Immature natural killer cell (primary cell): ENCODE measurements at places on chromosomes 6 and 20. TPM values are rescaled to one million over a fixed set of nuclear protein-coding genes. Genes with fewer than 3 reads are reported as not detected.

HDGFL1 gene
- polyA plus RNA-seq: not detected

ADGB gene
- not detected for polyA plus RNA-seq

DNA sequence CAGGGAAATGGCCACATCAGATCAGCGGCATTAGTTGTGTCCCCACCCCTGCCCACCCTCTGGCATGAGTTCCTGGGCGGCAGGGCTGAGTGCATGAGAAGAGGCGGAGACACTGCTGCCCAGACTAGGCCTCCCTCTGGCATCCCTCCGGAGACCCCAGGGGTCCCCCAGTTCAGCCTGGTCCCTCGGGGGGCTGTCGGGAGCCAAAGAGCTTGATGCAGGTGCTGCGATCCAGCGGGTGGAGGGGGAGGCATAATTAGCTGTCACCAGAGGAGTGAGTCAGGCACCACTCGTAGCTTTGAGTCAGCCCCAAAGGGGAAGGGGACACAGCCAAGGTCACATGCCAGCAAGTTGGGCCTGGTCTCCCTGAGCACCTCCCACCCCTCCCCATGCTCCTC is 34.5 kb downstream of the DLGAP4 start:
- H3K4me1 ChIP-seq: no peaks in the 10 kb centered on the region
- no peak overlapping the region for H3K4me3 ChIP-seq
- peaks cover 11% of the 10 kb centered on the region for H3K27me3 ChIP-seq
- DNase-seq: no peak
- H3K36me3 ChIP-seq: no peaks in the 10 kb centered on the region

GRCh38 chr6:32271429-32271828 is 47.6 kb upstream of the NOTCH4 start:
- peaks cover 15% of the 10 kb centered on the region for H3K4me1 ChIP-seq
- H3K36me3 ChIP-seq: no peaks in the 10 kb centered on the region
- H3K27ac ChIP-seq: no peak overlapping the region
- no peak for DNase-seq
- H3K4me3 ChIP-seq: no peak overlapping the region

- DNase-seq: no peak
- no peaks in the 10 kb centered on the region for H3K36me3 ChIP-seq
- H3K27me3 ChIP-seq: peaks cover 21% of the 10 kb centered on the region
- H3K27ac ChIP-seq: no peak overlapping the region
These were observed 148.3 kb upstream of the AFDN start for GRCh38 chr6:167678102-167679101.

GRCh38 chr6:72955666-72956065 is 269.6 kb downstream of the KHDC1L start:
- no peak overlapping the region for H3K27ac ChIP-seq
- no peak for DNase-seq
- H3K4me1 ChIP-seq: peaks cover 3% of the 10 kb centered on the region

DNA sequence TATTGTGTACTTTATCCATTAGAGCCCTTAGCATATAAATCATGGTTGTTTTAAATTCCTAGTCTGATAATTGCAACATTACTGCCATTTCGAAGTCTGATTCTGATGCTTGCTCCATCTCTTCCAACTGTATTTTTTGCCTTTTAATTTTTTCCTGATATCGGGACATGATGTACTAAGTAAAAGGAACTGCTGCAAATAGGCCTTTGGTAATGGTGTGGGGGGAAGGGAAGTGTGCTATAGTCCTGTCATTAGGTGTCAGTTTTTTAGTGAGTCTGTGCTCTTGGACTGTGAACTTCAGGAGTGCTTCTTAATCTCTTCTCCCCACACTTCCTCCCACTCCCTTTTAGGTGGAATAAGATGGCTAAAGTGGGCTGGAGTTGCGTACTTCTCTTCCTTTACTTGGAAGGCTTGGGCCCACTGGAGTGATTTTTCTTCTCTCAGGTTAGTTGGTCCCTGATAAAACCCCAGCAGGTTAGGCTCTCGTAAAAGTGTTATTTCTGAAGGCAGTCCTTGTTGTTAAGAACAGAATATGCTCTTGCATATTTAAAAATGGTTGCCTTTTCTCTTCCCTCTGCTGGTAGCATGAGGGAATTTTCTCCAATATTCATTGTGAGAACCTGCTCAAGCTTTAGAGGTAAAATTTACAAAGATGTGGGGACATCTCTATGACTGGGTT is 18.1 kb downstream of the STXBP5 start:
- no peak overlapping the region for H3K4me3 ChIP-seq
- no peak for DNase-seq
- peaks cover 9% of the 10 kb centered on the region for H3K36me3 ChIP-seq
- peaks cover 58% of the 10 kb centered on the region for H3K4me1 ChIP-seq
- no peak overlapping the region for H3K27ac ChIP-seq

- no peaks in the 10 kb centered on the region for H3K36me3 ChIP-seq
- H3K4me3 ChIP-seq: no peak overlapping the region
- no peaks in the 10 kb centered on the region for H3K4me1 ChIP-seq
- DNase-seq: no peak
- H3K27ac ChIP-seq: no peak overlapping the region
These were observed 102.5 kb downstream of the PAK5 start for GRCh38 chr20:9736373-9736772.

MUC21 gene
- not detected for polyA plus RNA-seq

DNA sequence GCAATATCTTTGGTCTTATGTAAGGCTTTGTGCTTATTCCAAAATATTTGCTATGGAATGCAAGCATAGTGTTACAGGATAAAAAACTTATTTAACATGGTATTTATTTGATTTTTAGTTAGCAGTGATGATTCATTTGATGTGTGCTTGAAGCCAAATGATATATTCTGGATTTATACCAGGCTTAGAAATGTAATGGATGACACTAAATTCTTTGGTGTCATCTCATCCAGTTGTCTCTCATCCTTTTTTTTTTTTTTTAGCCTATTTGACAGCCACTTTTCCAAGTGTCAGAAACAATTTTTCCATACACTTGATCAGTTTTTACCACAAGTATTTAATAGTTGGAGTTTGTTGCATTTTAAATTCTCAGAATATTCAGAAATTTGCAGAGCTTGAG is 515.3 kb downstream of the CDKAL1 start:
- no peak for DNase-seq
- H3K4me1 ChIP-seq: no peaks in the 10 kb centered on the region
- H3K27ac ChIP-seq: no peak overlapping the region
- H3K27me3 ChIP-seq: no peaks in the 10 kb centered on the region
- H3K36me3 ChIP-seq: no peaks in the 10 kb centered on the region

- peaks cover 1% of the 10 kb centered on the region for H3K27me3 ChIP-seq
- H3K4me1 ChIP-seq: peaks cover 100% of the 10 kb centered on the region
- H3K36me3 ChIP-seq: peaks cover 25% of the 10 kb centered on the region
- no peak overlapping the region for H3K4me3 ChIP-seq
- no peak for DNase-seq
These were observed 57.7 kb downstream of the NFATC2 start for GRCh38 chr20:51484831-51485230.

- no peaks in the 10 kb centered on the region for H3K36me3 ChIP-seq
- DNase-seq: no peak
- no peaks in the 10 kb centered on the region for H3K4me1 ChIP-seq
- H3K4me3 ChIP-seq: no peak overlapping the region
These were observed 8.4 kb upstream of the CST9 start for GRCh38 chr20:23614163-23614562.

GRCh38 chr6:136822046-136822375 is 381 bp upstream of the PEX7 start:
- peaks cover 11% of the 10 kb centered on the region for H3K4me1 ChIP-seq
- no peak for DNase-seq
- H3K4me3 ChIP-seq: peak overlapping the region; percentile 93
- peak overlapping the region; percentile 93 for H3K27ac ChIP-seq
- peaks cover 4% of the 10 kb centered on the region for H3K36me3 ChIP-seq

GRCh38 chr20:62564456-62565245 is 77.7 kb upstream of the SLCO4A1 start:
- H3K36me3 ChIP-seq: no peaks in the 10 kb centered on the region
- H3K27ac ChIP-seq: no peak overlapping the region
- peaks cover 5% of the 10 kb centered on the region for H3K4me1 ChIP-seq
- peaks cover 4% of the 10 kb centered on the region for H3K27me3 ChIP-seq

DNA sequence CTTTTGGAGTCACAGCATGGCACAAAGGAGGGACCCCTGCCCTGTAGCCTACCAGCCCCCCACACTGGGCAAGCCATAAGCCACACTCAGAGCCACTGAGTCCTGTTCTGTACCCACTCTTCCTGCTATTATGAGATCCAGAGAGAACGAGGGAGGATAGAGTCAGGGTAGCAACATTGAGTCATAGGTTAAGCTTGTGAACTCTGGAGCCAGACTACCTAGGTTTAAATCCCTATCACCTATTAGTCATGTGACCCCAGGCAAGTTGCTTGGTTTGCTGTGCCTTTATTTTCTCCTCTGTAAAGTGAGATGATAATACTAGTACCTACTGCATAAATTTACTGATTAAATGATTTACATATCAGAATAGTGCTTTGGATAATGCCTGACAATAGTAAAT is 540 bp downstream of the CNBD2 start:
- no peaks in the 10 kb centered on the region for H3K4me1 ChIP-seq
- no peak overlapping the region for H3K4me3 ChIP-seq
- no peak for DNase-seq
- H3K36me3 ChIP-seq: no peaks in the 10 kb centered on the region

DNA sequence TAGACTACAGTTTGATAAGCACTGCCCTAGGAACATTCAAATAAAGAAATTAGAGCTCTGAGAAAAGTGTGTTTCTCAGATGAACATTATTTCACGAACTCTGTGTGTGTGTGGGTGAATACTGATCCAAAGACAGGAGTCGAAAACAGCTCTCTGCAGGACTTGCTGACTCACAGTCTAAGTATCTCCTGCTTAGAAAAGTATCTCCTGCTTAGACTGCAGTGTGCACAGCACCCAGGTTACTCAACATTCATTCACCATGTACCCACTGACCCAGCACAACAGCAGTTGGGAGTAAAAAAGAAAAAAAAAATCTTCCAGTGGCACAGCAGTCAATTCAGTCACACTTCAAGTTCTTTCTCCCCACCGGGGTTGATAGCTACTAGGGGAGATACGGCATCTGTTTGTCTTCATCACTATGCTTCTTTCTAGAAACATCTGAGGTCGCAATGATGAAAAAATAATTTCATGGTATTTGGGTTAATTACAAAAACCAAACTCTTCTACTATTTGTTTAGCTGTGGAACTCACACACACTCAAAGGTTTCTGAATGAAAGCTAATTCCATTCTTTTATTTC is 48.0 kb downstream of the GCLC start:
- DNase-seq: no peak
- no peaks in the 10 kb centered on the region for H3K27me3 ChIP-seq
- H3K4me1 ChIP-seq: no peaks in the 10 kb centered on the region
- peaks cover 36% of the 10 kb centered on the region for H3K36me3 ChIP-seq
- no peak overlapping the region for H3K27ac ChIP-seq

DNA sequence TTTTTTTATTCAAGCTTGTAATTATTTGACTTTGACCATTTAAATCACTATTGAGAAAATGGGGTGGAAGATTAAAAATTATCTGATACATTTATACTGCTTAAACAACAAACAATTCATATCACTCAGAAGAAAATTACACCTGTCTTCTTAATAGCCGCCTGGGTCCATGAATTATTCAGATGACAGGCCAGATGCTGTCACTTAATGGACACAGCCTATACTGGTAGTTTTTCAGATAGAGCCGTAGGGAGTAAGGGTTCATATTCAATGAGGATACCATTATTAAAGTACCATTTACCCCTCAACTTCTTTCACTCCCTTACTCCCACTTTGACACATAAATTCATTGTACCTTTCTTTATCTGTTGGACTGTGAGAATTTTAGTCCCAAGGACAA is 1193.4 kb upstream of the MAP3K7 start:
- H3K27me3 ChIP-seq: peaks cover 2% of the 10 kb centered on the region
- H3K4me1 ChIP-seq: no peaks in the 10 kb centered on the region
- no peak overlapping the region for H3K4me3 ChIP-seq
- no peak overlapping the region for H3K27ac ChIP-seq
- H3K36me3 ChIP-seq: no peaks in the 10 kb centered on the region

- no peaks in the 10 kb centered on the region for H3K27me3 ChIP-seq
- no peaks in the 10 kb centered on the region for H3K36me3 ChIP-seq
- DNase-seq: no peak
- H3K4me3 ChIP-seq: no peak overlapping the region
- no peaks in the 10 kb centered on the region for H3K4me1 ChIP-seq
These were observed 258.2 kb upstream of the NT5E start for GRCh38 chr6:85191656-85192055.

SCUBE3 gene
- polyA plus RNA-seq: 0.29 TPM

HLA-DRB1 gene
- 268 TPM for polyA plus RNA-seq

GRCh38 chr6:145368075-145368474 is 367.2 kb downstream of the EPM2A start:
- no peak for DNase-seq
- H3K27me3 ChIP-seq: peaks cover 3% of the 10 kb centered on the region
- H3K4me3 ChIP-seq: no peak overlapping the region
- H3K4me1 ChIP-seq: no peaks in the 10 kb centered on the region
- no peaks in the 10 kb centered on the region for H3K36me3 ChIP-seq
- H3K27ac ChIP-seq: no peak overlapping the region

ADA gene
- polyA plus RNA-seq: 124 TPM

- H3K4me1 ChIP-seq: no peaks in the 10 kb centered on the region
- no peak overlapping the region for H3K4me3 ChIP-seq
- DNase-seq: no peak
- H3K36me3 ChIP-seq: no peaks in the 10 kb centered on the region
- no peak overlapping the region for H3K27ac ChIP-seq
- no peaks in the 10 kb centered on the region for H3K27me3 ChIP-seq
These were observed 864.5 kb upstream of the MAN1A1 start for GRCh38 chr6:120214088-120214499.

HSPA1L gene
- polyA plus RNA-seq: 3.8 TPM

GRCh38 chr20:49672096-49672664 is 41.5 kb downstream of the B4GALT5 start:
- H3K27ac ChIP-seq: peak overlapping the region; percentile 92
- H3K36me3 ChIP-seq: no peaks in the 10 kb centered on the region
- H3K27me3 ChIP-seq: peaks cover 8% of the 10 kb centered on the region
- peak overlapping the region; percentile 59 for H3K4me3 ChIP-seq
- no peak for DNase-seq

DNA sequence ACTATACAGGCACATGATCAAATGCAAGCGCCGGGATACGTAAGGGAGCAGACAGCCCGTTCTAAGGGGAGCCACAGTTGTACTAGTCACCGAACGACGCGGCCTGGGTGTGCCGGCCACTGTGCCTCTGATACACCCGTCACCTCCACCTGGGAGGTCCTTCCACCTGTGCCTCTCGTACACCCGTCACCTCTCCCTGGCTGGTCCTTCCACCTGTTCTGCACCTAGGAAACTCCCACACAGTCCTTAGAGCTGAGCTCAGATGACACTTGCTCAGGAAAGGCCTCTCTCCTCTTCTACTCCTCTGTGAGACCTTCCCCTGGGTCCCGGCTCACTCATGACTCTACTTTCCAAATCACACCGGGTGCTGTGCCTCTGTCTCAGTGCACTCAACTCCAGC is 245.0 kb downstream of the TTLL2 start:
- peaks cover 2% of the 10 kb centered on the region for H3K27me3 ChIP-seq
- no peaks in the 10 kb centered on the region for H3K4me1 ChIP-seq
- no peak overlapping the region for H3K27ac ChIP-seq

CD24 gene
- polyA plus RNA-seq: 0.28 TPM

ZNF391 gene
- polyA plus RNA-seq: 2.0 TPM
